ENCODE measurements at places on chromosomes 3 and 15.
A peak's percentile ranks its signal among the peaks of the same experiment; 100 is the strongest.

DNA sequence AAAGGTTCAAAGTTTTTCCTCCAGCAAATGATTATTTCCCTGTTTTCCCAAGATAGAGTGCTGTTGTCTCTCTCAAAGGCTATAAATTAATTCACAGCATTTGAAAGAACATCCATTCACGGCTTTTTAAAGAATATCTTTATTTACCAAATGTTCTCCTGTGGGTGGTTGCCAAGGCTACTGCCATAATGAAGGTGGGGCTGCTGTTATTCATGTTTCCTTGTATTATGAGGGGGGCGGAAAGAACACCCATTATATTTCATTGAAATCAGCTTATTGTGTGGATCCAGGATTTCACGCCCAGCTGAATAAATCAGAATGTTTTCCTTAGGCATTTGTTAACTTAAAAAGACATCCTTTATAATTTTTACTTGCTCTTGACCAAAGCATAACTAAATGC is 10.1 kb downstream of the SRP14 start:
- no peak for DNase-seq

DNA sequence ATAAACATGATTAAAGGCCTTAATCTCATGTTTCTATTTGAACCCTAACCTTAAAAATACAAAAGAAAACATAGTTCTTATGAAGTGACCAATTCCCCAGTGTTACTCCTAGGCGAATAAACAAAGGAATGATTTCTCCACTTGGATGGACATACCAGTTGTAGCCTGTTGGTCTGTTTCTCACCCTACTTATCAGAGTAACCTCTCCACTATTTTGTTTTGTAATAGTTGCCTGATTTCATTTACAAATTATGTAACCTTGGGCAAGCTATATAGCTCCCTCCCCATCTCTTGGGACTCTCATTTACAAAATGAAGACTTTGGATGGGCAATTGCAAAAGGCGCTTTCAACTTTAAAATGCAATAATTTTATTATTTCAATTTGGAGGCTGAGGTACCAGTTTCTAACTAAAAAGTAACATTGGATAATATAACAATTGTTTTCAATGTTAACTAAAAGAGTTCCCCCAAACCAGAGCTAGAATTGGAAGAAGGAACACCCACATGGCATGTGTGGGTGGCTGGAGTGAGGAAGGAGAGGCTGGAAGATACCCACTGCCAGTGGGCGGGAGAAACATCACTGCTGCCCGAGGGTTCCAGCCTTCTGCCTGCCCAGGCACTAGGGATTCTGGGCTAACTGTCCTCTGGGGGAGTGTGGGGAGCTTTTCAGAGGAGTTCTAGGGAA is 74.2 kb downstream of the RFTN1 start:
- DNase-seq: no peak

DNA sequence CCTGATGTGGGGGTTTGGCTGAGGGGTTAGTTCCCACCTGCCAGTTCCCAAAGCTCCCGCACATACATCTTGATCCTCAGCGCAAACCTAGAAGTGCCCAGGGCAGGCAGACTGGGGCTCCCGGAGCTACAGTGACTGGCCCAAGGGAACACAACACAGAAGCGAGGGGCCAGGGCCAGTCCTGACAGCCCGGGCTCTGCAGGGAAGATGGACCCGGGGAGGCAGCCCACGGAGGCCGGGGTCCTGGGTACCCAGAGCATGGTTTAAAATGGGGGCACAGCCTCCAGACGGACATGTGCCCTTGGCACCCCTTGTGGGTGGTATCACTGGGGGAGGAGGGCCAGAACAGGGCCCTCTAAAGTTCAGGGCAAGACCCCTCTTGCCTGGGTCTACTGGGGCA is 5.1 kb downstream of the CPN2 start:
- no peak for DNase-seq

GRCh38 chr3:190481779-190482178 is 32.1 kb upstream of the TMEM207 start:
- no peak for DNase-seq

GRCh38 chr15:90465930-90466567 is 63.7 kb upstream of the CRTC3 start:
- DNase-seq: no peak

- no peak for DNase-seq
These were observed 648.7 kb upstream of the DPPA4 start for GRCh38 chr3:109985943-109986555.

- DNase-seq: no peak
These were observed 318.6 kb upstream of the SATB1 start for GRCh38 chr3:18743761-18744160.

DNA sequence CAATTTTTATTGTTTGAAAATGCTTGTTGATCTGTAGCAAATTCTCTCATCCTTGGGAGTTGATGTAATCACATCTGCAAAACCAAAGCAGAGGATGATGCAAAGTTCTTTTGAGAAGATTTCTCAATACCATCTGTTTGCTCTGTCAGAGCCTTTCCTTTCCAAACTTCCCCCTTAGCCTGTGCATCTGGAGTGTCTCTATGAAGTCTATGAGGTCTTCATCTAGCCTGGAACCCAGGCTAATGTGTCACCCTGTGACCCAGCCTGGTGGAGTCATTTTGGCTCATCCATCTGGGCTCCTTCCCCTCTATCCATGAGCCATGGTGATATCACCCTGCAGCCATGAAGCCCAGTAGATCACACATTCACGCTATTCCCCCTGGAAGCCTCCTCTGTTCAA is 123.2 kb upstream of the SLC7A14 start:
- DNase-seq: no peak

DNA sequence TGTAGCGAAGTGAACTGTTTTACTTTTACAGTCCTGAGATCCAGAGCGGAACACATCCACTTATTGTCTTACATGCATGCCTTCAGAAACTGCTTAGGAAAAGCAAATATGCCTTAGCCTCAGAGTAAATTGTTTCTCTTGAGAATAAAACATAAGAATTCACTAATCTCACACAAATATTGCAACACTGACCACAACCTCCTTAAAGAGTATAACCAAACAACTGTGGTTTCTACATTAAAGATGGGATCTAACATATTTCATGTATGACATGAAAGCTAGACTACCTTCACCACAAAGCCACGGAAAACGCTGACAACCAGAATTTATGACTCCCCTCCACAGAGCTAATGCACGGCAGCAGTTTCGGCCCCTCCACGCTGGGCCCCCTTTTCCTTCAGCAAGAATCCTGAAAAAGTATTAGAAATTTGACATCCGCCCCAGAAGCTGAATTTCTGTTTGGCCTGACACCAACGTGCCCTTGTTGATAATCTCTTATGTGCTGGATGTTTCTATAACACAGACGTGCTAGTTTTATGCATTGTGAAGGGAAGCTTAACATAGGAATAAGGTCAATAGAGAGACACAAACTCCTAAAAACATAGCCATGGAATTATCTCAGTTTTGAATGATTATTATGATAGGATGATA is 84.6 kb downstream of the GREM1 start:
- DNase-seq: no peak

DNA sequence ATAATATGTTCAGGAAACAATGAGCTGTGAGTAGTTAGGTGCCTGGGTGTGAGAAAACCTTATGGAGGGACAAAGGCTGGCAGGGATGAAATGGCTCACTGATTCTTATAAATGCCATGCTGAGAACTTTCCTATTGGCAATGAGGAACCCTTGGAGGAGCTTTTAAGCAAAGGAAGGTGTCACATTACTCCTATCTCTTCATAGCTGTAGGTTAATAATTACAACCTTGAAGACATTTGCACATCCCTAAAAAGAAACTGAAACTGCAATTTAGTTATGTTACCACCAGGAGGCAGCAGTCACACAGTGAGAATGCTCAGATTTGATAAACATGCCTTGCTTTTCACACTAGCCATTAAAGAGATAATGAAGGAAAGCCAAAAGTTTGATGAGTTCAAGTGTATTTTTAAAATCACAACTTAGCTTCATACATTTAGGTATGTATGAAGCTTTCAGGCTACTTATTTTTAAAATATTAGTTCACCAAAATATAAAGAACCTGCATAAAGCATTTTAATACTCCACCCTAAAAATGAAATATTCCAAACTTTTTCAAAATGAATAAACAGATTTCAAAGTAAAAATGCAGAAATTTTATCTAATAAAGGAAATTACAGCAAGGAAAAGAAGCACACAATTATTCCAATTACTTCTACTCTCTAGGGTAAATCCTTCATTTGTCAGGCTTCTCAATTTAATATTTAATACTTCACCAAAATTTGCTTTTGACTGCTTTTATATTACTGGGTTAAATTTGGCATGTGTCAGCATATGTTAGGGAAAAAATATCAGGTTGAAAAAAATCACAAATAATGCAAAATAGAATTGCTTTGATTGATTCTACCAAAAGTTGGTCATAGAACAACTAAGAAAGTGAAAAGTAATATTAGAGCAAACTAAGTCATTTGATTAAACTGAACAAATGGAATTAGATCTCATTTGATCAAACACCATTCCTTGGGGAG is 136.9 kb upstream of the SLC2A2 start:
- DNase-seq: no peak

DNA sequence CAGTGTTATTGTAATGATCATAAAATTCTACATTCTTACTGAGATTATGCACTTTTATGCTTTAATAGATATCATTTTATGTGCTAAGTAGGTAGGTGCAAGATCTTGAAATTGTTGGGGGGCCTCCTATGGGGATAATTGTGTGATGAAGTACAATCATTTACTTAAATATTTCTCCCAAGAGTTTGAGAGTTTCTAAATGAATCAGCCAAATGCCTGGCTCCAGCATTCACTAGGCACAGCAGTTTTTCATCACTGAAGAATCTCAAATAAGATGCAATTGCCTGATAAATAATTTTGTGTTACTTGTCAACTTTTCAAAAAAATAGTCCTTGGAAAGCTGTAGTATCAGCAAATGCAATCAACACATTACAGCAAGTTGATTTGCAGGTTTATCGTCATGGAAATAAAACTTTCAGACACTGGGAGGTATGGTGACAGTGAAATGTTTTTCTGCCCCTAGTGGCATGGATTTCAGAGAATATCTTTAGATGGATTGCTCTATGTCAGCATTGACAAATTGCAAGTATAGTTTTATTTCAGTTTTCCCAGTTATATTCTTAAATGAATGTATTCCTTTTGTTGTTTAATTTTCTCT is 167.1 kb downstream of the NEK11 start:
- no peak for DNase-seq

GRCh38 chr3:197709135-197709534 is 27.6 kb downstream of the RUBCN start:
- no peak for DNase-seq

DNA sequence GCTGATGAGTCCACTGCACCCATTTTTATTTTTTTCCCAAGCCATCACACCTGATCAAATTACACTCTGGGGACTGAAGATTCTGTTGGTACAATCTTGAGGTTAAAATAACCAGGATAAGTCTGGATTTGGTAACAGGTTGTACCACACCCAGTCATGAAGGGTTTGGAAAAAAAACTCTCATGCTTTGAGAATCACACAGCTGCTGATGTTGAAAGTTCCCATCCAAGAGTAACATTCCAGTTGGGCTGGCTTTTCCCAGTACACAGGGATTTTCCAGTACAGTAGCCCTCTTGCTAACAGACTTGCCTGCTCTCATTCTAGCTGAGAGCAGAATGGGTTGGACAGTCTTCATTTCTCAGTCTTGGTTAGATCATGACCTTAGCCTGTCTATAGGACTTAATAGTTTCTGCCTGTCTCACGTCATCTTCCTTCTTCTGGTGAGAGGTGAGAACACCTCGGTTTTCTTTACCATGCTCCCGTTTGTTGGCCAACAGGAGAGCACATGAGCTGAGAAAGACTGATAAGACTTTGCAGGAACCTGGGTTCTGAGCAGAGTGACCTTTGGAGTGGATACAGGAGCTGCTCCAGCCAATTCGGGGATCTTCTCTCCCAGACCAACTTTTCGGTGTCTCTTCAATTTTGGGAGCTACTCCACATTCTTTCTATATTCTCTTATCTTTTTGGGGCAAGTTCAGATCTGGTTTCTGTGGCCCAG is 300.1 kb upstream of the LYSMD4 start:
- no peak for DNase-seq

- DNase-seq: no peak
These were observed 55.0 kb downstream of the TMEM39A start for GRCh38 chr3:119408243-119408950.

DNA sequence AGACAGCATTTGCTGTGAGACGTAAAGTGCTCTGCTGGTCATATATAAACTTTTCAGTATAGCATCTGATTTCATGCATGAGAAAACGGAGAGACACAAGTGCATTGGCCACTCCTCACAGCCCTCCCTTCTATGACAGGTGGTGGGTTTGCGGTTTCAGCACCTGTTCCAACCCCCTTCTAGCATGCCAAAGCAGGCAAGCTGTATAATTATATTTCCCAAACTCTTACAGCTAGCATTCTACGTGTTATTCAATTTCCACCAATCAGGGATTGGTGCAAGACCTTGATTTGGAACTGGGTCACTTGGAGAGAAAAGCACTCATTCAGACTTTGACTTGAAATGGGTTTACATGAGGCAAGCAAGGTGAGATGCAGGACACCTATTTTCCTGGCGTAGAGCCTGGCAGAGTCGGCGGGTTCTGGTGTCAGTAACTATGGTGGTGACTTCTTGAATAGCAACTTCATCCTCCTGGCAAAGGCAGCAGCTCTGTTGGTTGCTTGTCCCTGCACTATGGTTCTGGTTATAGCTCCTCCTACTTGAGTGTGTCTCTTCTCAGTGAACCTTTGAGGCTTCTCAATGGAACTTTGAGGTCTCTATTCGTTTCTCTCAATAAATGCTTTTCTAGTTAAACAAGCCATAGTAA is 356.5 kb downstream of the TBL1XR1 start:
- no peak for DNase-seq

GRCh38 chr15:84824260-84825007 is 7.3 kb downstream of the ALPK3 start:
- no peak for DNase-seq

GRCh38 chr15:78321041-78321570 is 19.0 kb upstream of the CRABP1 start:
- no peak for DNase-seq

GRCh38 chr3:56980798-56981390 is 79.6 kb upstream of the SPATA12 start:
- DNase-seq: peak; percentile 32

DNA sequence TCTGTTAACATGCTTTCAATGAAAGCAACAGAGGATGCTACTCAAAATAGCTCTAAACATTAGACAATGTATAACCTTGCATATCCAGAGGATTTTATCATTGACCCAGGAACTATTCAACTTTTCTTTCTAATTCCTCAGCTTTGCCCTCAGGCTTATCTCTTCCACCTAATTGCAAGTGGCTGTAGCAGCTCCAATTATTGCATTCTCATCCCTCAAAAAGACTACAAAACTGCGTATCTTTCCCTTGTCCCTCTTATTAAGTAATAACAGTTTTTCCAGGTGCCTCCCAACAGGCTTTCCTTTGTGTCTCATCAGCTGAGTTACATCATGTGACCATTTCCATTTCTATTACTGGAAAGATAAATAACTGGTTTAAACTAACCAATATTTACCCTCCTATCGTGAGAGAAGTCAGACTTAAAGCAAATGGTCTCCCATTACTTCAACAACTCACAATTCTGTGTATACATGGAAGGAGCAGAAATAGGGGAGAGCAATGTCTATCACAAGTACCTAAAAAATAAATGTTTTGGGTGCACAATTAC is 78.0 kb upstream of the MBNL1 start:
- no peak for DNase-seq

- no peak for DNase-seq
These were observed 16.5 kb upstream of the FBXO22 start for GRCh38 chr15:75887178-75887577.
